ENCODE measurements at places on chromosomes 11 and 22. TPM values are rescaled to one million over a fixed set of nuclear protein-coding genes. Genes with fewer than 3 reads are reported as not detected.

TMX2 gene
- 44.6 TPM for total RNA-seq

CRYBB3 gene
- not detected for total RNA-seq

OR2AG2 gene
- 0.47 TPM for total RNA-seq

TRMU gene
- 19.0 TPM for total RNA-seq

ZFTA gene
- total RNA-seq = 90.3 TPM

LMO1 gene
- 1.9 TPM for total RNA-seq

IGLL1 gene
- not detected for total RNA-seq

ADAMTS15 gene
- 4.7 TPM for total RNA-seq

APOBEC3H gene
- not detected for total RNA-seq

FZD4 gene
- 16.1 TPM for total RNA-seq

MS4A1 gene
- total RNA-seq = not detected

CECR2 gene
- total RNA-seq = 4.4 TPM

FGF3 gene
- not detected for total RNA-seq

MPEG1 gene
- 2.8 TPM for total RNA-seq

SHISAL1 gene
- 13.9 TPM for total RNA-seq

MS4A12 gene
- total RNA-seq = not detected

BTG4 gene
- total RNA-seq = not detected

PTPRCAP gene
- total RNA-seq = not detected

C11orf16 gene
- total RNA-seq = not detected

PDE2A gene
- 78.3 TPM for total RNA-seq

PANX1 gene
- 191 TPM for total RNA-seq

SPDYC gene
- not detected for total RNA-seq

BTBD18 gene
- total RNA-seq = not detected

MICAL3 gene
- total RNA-seq = 40.9 TPM

RAB38 gene
- 0.78 TPM for total RNA-seq

ARHGAP20 gene
- 66.6 TPM for total RNA-seq

FOLH1 gene
- total RNA-seq = 3.6 TPM

MUC2 gene
- total RNA-seq = not detected

TRIM34 gene
- total RNA-seq = 2.8 TPM

TMEM132A gene
- total RNA-seq = 104 TPM

EHF gene
- 0.16 TPM for total RNA-seq

MFNG gene
- 3.9 TPM for total RNA-seq

GPHA2 gene
- total RNA-seq = not detected

TMEM191B gene
- total RNA-seq = 0.94 TPM

MYBPC3 gene
- not detected for total RNA-seq

TXN2 gene
- total RNA-seq = 14.3 TPM

OR8D4 gene
- total RNA-seq = 0.47 TPM

P4HA3 gene
- not detected for total RNA-seq

SMTNL1 gene
- total RNA-seq = not detected

C22orf23 gene
- total RNA-seq = 0.31 TPM

DCDC1 gene
- total RNA-seq = 1.2 TPM

CHADL gene
- 2.8 TPM for total RNA-seq

IGF2 gene
- 25.6 TPM for total RNA-seq

XRRA1 gene
- 10.1 TPM for total RNA-seq

SLC43A1 gene
- total RNA-seq = 0.94 TPM

NEFH gene
- total RNA-seq = 0.47 TPM

MS4A6A gene
- total RNA-seq = 3.7 TPM

NLRP14 gene
- total RNA-seq = 0.94 TPM

MADD gene
- total RNA-seq = 58.0 TPM

GLB1L3 gene
- 0.47 TPM for total RNA-seq

PKNOX2 gene
- total RNA-seq = 5.3 TPM

SGSM1 gene
- 11.4 TPM for total RNA-seq

ADM2 gene
- not detected for total RNA-seq
